Stimulated activated CD8-positive, alpha-beta memory T cell treated with anti-CD3 and anti-CD28 coated beads, Interleukin-7, amount 100 ng/mL, for 4 hours (primary cell): ENCODE measurements at places on chromosomes 6 and 20.

GRCh38 chr6:144585217-144585814, 300.2 kb downstream of the UTRN start:
- DNase-seq = no peak

- DNase-seq = no peak
Observed at GRCh38 chr6:3319610-3320200, 61.0 kb downstream of the PSMG4 start.

GRCh38 chr6:45845567-45845966, 170.1 kb downstream of the CLIC5 start:
- no peak for DNase-seq

DNA sequence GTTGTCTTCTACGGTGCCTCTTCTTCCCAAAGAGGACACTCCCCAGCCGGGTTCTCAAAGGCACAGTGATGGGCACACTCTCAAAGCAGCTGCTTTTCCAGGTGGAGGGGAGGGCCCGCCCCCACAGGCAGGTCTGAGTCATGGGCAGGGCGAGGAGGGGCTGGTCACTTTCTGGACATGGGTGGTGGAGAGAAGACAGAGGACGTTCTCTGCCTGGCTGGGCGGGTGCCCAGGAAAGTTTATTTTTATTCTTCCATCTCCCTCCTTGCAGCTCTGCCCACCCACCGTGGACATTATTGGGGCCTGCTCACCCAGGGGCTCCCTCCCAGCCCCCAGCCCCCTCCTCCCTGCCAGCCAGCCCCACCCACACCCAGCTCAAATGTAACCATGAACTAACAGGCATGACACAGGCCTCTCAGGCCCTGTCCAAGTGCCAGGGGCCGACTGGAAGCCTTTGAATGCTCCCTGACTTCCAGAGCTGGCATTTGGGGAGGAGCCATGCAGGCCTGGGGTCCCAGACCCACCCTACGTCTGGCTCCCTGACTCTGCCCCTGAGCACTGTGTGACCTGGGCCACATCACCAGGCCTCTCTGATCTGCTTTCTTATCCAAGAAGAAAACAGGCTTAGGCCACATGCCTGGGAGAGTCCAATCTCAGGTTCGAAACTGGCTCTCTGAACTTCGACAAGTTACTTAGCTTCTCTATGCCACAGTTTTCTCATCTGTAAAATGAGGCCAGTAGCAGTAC, 8.0 kb downstream of the TGM2 start:
- no peak for DNase-seq

DNA sequence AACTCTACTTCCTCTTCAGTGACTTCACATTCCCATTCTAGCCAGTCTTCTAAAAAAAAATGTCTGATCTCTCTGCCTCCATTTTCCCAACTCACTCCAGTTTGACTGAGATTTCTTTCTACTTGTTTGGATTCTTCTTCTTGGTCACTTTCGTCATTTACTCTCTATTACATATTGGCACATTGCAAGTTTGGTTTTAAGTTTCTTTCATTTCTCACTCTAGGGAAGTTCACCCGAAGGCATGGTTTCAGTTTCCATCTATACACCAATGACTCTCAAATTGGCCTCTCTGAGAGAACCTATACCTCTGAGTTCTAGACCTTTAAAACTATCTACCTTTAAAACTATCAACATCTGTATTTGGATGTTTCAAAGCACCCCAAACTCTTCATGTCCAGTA, 51.3 kb downstream of the CD109 start:
- no peak for DNase-seq

- no peak for DNase-seq
Observed at GRCh38 chr6:144075875-144076274, 19.5 kb downstream of the SF3B5 start.

GRCh38 chr20:3621111-3621510, 42.1 kb downstream of the GFRA4 start:
- no peak for DNase-seq

DNA sequence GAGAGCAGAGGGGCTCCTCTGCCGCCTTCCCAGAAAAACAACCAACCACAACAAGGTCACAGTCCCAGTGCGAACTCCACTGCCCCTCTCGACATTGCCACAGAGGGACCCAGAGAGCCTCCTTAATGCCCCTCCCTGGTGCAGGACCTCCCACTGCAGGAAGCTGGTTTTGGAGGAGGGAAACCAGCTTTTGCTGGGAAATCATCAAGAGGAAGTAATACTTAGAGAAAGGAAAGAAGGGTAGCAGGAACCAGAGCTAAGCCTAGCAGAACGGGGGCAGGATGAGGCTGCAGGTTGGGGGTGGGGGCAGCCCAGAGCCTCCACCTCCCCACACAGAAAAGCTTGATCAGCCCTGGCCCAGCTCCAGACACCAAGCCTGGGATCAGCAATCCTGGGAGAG, 37.7 kb upstream of the SIRPA start:
- DNase-seq = no peak

- no peak for DNase-seq
Observed at GRCh38 chr6:151536188-151536479, 42.3 kb downstream of the CCDC170 start.

DNA sequence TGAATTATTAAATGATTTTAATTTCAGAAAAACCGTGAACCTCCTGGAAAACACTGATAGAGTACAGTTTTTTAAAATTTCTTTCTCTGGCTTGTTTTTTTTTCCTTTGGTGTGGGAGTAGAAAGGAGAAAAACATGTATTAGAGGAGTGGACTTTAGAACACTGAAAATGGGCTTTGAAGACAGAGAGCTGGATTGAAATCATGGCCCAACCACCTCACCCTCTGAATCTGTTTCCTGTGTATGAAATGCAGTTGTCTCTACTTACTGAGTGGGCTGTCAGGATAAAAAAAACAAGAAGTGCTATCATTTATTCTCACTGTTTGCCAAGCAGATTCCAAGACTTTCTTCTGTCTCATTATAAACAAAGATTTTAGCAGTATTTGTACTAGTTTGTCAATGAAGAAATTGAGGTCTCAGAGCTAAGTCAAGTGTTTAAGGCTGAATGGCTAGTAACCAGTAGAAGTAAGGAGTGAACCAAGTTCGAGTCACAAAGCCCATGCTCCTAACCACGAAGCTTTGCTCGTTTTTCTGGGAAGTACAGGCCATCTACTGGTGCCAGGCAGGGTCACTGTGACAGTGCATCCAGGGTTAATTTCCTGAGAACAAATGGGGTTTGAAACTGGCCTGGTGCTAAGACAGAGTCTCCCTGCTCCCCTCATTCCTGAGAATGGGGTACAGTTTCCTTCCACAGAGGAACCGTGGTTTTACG, 256.4 kb downstream of the TMEM242 start:
- no peak for DNase-seq

DNA sequence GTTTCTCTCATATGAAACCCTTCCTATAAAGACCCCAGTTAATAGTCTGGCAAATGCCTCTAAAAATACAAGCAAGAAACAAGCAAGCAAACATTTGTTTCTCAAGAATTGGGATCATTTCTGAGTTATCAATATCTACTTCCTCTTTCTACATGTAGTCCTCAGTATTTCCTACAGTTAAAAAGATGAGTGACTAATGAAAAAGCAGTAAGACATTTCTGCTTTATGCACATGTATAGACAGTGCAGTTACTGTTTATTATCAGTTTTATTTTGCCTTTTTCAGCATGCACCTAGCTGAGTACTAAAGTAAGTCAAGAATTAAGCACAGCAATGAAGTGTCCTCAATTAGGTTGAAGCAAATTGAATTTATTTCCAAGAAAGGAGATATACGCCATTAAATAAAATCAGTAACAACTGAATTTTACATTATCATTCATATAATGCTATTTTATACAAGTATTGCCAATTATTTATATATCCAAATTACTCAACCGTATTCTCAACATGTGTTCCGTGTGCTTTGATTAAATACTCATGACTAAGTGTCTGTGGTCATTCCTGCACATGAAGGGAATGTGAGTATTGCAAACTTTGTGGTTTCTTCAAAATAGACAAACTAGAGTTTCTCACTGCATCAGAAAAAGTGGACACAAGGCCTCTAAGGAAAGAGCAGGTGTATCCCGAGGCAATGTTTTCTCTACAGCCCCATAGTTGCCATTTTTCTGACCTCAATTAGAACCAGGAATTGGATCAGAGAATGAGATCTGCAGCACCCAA, 159.3 kb upstream of the MARCKS start:
- DNase-seq = no peak

DNA sequence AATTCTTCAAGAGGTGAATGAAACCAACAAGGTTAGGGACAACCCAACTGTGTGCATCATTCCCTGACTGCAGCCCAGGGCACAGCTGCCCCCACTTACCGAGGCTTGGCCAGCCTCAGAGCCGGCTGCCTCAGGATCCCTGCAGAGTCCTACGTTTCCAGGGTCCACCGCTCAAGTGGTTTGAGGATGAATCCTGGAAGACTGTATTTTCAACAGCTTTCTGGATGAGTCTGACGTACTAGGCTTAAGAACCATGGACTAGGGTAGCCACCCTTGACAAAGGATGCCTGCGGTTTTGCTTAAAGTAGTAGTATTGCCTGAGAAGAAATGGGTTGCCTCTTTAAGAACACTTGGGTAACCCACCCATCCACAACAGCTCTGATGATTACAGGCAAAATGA, 101.4 kb downstream of the FOXC1 start:
- no peak for DNase-seq

GRCh38 chr6:91566467-91566866, 979.6 kb upstream of the MAP3K7 start:
- no peak for DNase-seq

DNA sequence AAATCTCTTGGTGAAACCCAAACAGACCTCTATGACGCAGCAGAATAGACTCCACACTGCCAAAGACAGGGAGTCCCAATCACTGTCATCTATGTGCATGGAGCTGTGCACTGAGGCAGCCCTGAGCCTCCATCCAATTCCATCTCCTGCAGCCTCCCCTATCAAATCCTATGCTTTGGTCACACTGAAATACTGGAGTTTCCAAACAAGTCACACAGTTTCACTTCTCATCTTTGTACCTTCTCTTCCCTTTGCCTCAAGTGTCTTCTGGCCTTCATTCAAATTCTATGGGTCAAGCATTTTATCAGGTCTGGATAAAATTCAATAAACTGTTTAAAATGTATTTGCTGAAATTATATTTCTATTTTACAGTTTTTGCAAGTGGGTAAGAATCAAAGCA, 38.5 kb downstream of the FBXL4 start:
- no peak for DNase-seq

DNA sequence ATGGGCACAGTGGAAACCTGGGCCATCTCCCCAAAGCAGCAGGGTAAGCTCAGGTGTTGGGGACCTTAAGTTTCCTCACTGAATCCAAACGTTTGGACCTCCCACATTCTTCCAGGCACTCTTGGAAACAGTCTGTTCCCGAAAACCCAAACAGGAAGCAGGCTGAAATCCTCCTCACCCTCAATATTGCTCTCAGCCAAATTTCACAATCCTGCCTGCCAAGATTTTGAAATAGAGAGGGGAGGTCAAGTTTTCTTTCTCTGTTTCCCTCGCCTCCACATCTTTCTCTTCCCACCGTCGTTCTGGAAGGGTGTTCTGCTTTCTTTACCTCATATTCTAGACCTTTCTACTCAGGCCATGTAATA, 392.0 kb upstream of the SASH1 start:
- no peak for DNase-seq

DNA sequence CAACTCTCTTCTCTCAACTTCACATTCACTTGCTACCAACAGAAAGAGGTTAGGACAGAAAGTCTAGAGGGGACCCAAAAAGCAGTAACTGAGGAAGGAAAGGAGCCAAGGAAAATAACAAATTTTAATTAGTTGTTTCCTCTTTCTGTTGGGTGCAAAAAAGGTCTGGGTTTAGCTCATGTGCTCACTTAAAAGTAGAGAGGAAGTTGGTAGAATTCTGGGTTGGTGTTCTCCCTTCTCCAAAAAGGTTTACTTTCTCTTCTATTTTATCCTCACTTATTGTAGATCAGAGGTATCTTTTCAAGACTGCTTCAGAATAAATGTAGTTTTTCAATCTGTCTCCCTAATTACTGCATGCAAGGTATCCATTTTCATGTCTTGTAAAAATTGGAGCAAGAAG, 42.8 kb downstream of the MAP3K7 start:
- DNase-seq = no peak

- DNase-seq = no peak
Observed at GRCh38 chr20:18224968-18225568, 63.3 kb upstream of the ZNF133 start.

GRCh38 chr20:57756921-57757320, 47.1 kb upstream of the PMEPA1 start:
- no peak for DNase-seq

DNA sequence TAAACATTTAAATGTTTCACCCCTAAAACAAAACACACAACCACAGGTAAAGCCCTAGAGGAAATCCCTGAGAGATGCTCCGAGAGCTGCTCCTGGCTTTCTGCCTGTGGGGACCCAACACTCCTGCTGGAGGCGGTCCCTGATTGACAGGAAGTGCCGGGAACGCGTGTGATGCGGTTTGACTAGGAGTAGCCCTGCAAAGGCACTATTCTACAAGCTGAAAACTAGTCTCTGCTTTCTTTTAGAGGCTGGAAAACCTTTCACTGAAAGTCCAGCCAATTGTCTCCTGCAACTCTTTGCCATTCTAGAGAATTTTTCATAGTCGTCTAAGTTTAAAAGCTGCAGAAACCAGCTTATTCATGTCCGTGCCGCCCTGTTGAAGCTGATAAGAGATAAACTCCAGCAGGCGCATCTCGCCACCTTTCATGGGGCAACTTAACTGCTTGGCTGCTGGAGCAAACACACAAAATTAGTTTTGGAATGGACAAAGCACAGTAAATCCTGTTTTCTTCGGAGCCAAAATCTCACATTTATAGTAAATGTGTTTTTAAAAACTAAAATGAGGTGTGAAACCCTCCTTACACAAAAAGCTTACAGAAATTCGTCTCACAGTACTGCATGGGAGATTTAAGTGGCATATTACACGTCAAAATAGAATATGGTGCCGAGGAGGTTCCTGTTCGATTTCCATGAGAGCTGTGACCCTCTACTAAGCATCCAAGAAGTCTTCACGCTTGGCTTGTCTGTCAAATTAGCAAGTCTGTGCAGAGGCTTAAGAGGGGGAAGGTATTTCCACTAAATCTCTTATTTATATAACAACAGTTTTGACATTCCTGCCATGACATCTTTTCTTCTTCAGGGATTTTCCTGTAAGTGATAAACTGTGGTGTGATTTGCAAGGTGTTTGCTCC, 46.9 kb downstream of the DACT2 start:
- no peak for DNase-seq

DNA sequence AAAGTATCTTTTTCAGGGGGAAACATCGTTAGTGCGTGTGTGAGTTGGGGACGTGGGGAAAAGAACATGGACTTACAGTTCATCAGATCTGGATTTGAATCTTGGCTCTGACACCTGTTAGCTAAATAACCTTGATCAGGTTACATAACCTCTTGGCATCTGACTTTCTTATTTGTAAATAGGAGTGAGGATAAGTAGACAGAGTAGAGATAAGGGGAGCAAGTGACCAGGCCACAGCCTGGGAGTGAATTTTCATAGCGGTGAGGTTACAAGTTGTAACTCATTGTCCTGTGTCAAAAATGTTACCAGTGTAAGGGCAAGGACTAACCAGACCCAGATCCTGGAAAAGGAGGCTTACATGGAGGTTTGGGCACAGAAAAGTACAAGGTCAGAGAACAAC, 733.5 kb upstream of the MMS22L start:
- no peak for DNase-seq
